Aortic smooth muscle cell (primary cell): ENCODE measurements at places on chromosomes 5 and 9. TPM values are rescaled to one million over a fixed set of nuclear protein-coding genes. Genes with fewer than 3 reads are reported as not detected.

Gene SPATA31C1
- total RNA-seq = not detected in 2 replicates

Gene TLR4
- 88.0 and 89.8 TPM in 2 replicates for total RNA-seq

Gene NUTM2G
- not detected in 2 replicates for total RNA-seq

Gene BTNL9
- total RNA-seq = not detected in 2 replicates

Gene CCIN
- total RNA-seq = 0.50 and 0.92 TPM in 2 replicates
